Astrocyte (in vitro differentiated cells and primary cell): ENCODE measurements at places on chromosomes 1 and 21. TPM values are rescaled to one million over a fixed set of nuclear protein-coding genes. Genes with fewer than 3 reads are reported as not detected.

DNA sequence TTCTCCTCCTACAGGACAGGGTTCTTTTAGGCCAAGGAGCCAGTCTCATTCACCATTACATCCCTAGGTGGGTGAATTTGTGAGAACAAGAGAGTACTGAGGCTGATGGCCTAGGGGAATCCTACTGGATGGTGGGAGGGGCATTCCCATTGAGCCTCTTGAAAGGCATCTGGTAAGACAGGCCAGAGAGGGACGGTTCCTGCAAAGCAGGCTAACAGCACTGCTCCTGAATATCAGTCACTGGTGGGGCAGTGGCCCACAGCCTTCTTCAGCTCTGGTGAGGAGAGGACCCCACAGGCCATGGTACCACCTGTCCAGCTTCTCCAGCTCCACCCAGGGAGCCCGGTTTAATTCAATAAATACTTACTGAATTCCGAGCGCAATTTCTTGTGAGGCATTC is 125.9 kb upstream of the EDN2 start:
- DNase-seq = no peak
- H3K36me3 ChIP-seq = no peaks in the 10 kb centered on the region
- H3K4me1 ChIP-seq = peaks cover 4% of the 10 kb centered on the region
- H3K27ac ChIP-seq = no peak overlapping the region
- no peak overlapping the region for H3K4me3 ChIP-seq

- no peak for DNase-seq
- H3K36me3 ChIP-seq = no peaks in the 10 kb centered on the region
- no peak overlapping the region for H3K4me3 ChIP-seq
- H3K27me3 ChIP-seq = no peaks in the 10 kb centered on the region
These were observed 77.4 kb downstream of the ETS2 start for GRCh38 chr21:38883142-38883541.

- H3K4me3 ChIP-seq = peak overlapping the region; percentile 2
- H3K4me1 ChIP-seq = peaks cover 4% of the 10 kb centered on the region
- no peak overlapping the region for H3K27ac ChIP-seq
- no peaks in the 10 kb centered on the region for H3K36me3 ChIP-seq
These were observed 22.1 kb upstream of the CITED4 start for GRCh38 chr1:40884055-40884795.

DNA sequence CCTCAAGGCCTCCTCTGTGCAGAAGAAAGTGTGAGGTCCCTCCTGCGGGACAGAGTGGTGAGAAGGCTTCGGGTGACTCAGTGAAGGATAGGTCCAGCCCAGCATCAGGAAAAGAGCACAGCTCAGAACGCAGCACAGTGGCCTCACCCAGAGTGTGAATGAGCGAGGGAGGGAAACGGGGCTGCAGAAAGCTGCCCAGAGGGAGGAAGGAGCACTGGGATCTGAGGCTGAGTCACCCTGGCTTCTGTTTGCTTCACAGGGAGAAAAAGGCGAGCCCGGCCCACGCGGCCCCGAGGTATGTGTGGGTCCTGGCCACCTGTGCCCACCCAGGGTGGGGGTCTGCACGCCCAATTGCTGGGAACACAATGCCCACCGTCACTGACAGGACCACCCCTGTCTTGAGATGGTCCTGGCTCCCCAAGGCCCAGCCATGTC is 24.3 kb downstream of the COL6A2 start:
- DNase-seq = peak; percentile 92
- H3K27me3 ChIP-seq = no peaks in the 10 kb centered on the region
- peak overlapping the region; percentile 78 for H3K27ac ChIP-seq
- H3K36me3 ChIP-seq = peaks cover 18% of the 10 kb centered on the region
- H3K4me1 ChIP-seq = peaks cover 26% of the 10 kb centered on the region
- no peak overlapping the region for H3K4me3 ChIP-seq

DNA sequence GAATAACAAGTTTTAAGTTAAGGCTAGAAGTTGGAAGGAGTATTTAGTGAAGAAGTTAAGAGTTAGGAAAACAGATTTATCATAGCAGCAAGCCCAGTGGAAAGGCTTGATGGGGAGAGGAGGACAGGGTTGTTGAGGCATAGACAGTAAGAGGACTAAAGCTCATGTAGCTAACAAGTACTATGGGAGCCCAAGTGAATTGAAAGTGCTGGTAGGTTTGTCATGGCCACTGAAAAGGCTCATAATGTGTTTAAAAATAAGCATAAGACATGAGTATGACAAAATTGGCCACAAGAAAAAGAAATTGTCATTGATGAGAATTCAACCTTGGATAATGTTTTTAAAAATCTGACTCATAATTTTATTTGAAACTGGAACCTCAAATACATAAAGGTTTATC is 49.2 kb upstream of the CRB1 start:
- H3K36me3 ChIP-seq = no peaks in the 10 kb centered on the region
- H3K4me1 ChIP-seq = no peaks in the 10 kb centered on the region
- H3K27me3 ChIP-seq = no peaks in the 10 kb centered on the region
- no peak for DNase-seq

- H3K27ac ChIP-seq = no peak overlapping the region
- H3K36me3 ChIP-seq = no peaks in the 10 kb centered on the region
- no peak for DNase-seq
- H3K4me1 ChIP-seq = peaks cover 9% of the 10 kb centered on the region
These were observed 3.8 kb upstream of the NPHP4 start for GRCh38 chr1:5995871-5996630.

GRCh38 chr1:237702161-237702560 is 188.6 kb downstream of the ZP4 start:
- H3K36me3 ChIP-seq = no peaks in the 10 kb centered on the region
- H3K27me3 ChIP-seq = no peaks in the 10 kb centered on the region
- no peak overlapping the region for H3K27ac ChIP-seq
- DNase-seq = no peak
- no peaks in the 10 kb centered on the region for H3K4me1 ChIP-seq

- no peaks in the 10 kb centered on the region for H3K36me3 ChIP-seq
- peak overlapping the region; percentile 39 for H3K27ac ChIP-seq
- H3K4me3 ChIP-seq = no peak overlapping the region
These were observed 13.3 kb downstream of the OVAAL start for GRCh38 chr1:180571832-180572636.

GRCh38 chr1:76786222-76786621 is 81.1 kb upstream of the ST6GALNAC5 start:
- H3K4me1 ChIP-seq = no peaks in the 10 kb centered on the region
- no peak overlapping the region for H3K4me3 ChIP-seq
- no peaks in the 10 kb centered on the region for H3K36me3 ChIP-seq
- no peak overlapping the region for H3K27ac ChIP-seq
- no peak for DNase-seq

DNA sequence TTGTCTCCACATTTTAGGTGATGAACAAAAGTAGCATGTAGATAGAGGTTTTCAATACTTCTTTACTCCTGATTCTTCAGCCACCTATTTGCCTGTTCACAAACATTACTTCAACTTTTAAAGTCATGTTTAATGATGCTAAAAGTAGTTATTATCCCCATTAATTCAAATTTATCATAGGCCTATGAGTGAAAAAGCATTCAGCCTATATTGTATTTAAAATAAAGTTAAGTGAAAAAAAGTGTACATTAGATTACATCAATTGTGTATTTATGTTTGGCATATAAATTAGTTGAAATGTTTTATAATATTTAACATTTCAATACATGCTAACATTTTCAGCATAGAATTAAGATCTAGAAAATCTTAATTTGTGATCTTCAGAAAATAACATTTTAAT is 10.5 kb downstream of the CDKN2C start:
- H3K27ac ChIP-seq = no peak overlapping the region
- no peak for DNase-seq
- H3K27me3 ChIP-seq = no peaks in the 10 kb centered on the region
- H3K36me3 ChIP-seq = no peaks in the 10 kb centered on the region

- H3K27ac ChIP-seq = no peak overlapping the region
- no peaks in the 10 kb centered on the region for H3K27me3 ChIP-seq
- no peak overlapping the region for H3K4me3 ChIP-seq
- DNase-seq = no peak
- no peaks in the 10 kb centered on the region for H3K4me1 ChIP-seq
- no peaks in the 10 kb centered on the region for H3K36me3 ChIP-seq
These were observed 27.5 kb downstream of the COL6A1 start for GRCh38 chr21:46008893-46009621.

MATN1 gene
- total RNA-seq = 0.32 and 0.34 TPM in 2 replicates

LPAR3 gene
- 0.70 and 0.91 TPM in 2 replicates for total RNA-seq

MTOR gene
- 43.6 and 45.5 TPM in 2 replicates for total RNA-seq
